ENCODE measurements at places on chromosomes 12 and 14.

DNA sequence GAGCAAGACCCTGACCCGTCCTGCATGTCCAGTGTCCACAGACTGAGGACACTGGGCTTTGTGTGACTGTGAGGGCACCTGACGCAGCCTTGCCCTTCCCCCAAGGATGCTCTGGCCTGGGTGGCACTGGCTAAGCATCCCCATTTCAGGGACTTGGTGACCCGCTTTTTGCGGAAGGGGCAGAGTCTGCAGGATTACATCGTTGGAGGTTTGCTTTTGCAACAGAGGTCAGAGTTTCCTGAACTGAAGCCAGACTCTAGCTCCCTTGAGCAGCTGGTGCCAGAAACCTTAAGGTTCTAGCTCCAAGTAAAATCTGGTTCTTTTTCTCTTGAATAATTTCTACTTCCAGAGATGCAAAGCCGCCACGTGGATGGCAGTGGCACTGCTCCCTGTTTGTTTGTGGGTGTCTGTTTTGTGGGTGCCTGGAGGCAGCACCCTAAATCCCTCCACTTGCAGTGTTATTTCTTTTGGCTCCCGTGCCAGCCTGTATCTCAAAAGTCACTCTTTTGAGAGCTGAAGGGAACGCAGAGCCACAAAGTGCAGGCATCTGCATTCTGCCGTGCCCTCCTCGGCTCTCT is 184.7 kb downstream of the TSPAN9 start:
- DNase-seq, result no peak

GRCh38 chr12:51324953-51325352 is 979 bp upstream of the BIN2 start:
- no peak for DNase-seq

DNA sequence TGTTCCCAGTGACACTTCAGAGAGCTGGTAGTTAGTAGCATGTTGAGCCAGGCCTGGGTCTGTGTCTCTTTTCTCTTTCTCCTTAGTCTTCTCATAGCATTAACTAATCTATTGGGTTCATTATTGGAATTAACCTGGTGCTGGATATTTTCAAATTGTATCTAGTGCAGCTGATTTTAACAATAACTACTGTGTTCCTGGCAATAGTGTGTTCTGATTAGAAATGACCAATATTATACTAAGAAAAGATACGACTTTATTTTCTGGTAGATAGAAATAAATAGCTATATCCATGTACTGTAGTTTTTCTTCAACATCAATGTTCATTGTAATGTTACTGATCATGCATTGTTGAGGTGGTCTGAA is 3.0 kb downstream of the FOS start:
- no peak for DNase-seq

DNA sequence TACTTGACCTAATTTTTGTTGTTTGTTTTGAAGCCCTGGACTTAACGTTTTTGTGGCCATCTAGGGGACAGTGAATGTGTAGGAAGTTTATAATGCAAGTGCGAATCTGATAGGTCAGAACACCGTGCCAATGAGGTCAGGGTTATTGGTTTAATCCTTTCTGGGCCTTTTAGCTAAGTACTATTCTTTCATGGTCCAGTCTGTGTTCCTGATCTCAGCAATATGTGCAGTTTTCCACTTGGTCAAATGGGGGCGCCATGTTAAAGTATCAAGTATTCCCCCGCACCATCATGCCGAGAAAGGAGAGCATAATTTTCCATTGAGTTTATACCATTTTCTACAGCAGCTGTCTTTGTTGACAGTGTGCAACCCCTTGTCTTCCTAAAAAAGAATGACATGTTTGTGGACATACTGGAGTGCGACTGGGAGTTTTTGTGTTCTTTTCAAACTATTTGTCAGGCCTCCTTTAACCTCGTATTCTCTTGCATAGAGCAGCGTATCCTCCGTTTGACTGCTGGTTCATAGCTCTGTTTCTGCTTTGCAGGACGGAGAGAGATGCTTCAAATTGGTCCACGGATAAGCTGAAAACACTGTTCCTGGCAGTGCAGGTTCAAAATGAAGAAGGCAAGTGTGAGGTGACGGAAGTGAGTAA is 1.3 kb downstream of the AHSA1 start:
- peak; percentile 34 for DNase-seq

DNA sequence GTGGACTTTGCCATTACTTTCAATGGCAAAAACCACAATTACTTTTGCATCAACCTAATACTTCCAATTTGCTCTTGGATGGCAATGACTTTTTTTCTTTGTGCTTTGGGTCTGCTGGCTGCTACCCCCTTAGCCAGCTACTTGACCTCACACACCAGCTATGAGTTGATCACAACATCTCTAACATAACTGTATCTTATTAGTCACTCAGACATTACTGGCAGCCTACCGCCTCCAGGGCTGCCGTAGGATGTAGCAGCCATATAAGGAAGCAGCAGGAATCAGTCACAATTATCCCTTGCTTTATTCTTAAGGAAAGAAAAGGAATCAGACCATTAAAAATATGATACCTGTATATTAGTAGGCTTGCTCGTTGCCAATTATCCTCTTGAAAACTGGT is 260.5 kb downstream of the ADAMTS20 start:
- DNase-seq, result no peak

DNA sequence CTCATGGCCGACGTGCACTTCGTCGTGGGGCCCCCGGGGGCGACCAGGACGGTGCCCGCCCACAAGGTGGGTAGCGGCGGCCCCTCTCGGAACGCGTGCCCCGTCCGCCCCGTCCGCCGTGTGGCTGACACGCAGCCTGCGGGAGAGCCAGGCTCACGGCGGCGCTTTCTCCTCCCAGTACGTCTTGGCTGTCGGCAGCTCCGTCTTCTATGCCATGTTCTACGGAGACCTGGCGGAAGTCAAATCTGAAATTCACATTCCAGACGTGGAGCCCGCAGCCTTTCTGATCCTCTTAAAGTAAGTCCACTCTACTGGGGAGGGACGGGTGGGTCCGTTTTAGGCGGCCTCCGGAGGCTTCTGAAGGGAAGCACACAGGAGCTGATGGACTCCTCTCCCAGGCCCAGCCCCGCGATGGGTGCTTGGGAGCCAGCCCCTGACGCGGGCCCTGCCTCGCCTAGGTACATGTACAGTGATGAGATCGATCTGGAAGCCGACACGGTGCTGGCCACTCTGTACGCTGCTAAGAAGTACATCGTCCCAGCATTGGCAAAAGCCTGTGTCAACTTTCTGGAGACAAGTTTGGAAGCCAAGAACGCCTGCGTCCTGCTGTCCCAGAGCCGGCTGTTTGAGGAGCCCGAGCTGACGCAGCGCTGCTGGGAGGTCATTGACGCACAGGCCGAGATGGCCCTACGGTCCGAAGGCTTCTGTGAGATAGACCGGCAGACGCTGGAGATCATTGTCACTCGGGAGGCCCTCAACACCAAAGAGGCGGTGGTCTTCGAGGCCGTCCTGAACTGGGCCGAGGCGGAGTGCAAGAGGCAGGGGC is 1.1 kb downstream of the BTBD6 start:
- DNase-seq, result peak; percentile 60

DNA sequence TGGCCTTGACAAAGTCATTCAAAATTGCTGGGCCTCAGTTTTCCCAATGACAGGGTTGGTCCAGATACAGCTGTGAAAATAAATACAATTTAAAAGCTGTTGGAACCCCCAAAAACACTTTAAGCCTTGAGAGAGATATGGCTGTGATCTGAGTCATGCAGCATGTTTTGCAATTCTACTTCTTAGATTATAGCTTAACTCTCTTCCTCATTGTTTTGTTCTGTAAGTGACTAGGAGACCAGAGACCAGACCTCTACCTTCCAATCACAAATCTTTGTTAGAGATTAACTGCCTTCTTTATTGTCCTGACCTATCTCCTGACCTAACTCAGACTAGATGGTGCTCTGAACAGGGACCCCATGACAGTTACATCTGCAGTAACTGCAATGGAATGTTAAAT is 198.1 kb downstream of the STXBP6 start:
- no peak for DNase-seq

- DNase-seq, result no peak
Observed at GRCh38 chr14:94138251-94138650, 8.8 kb upstream of the IFI27L2 start.

DNA sequence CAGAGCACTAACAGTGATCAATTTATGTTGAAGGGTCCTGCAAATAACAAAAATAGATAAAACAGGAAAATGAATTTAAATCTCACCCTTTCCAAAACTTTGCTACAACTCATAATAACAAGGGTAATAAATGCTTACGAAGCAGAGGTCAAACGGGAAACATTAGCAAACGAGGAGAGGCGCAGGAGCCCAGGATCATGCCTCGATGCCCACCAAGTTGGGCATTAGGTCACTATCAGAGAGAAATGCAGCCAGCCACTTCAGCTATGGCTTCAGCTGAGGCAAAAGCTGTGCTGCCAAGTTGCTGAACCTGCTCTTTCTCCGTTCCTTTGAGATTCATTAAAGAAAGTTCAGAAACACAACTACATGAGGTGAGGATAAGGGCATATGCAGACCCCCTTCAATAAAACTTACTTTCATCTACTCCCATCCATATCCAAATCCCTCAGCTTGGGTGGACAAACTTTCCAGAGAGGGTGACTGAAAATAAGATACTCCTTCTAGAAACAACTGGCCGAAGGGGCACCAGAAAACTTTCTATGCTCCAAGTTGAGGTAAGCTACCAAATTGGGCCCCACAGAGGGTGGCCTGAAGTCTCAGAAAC is 7.9 kb downstream of the NKX2-1 start:
- DNase-seq, result peak; percentile 30

DNA sequence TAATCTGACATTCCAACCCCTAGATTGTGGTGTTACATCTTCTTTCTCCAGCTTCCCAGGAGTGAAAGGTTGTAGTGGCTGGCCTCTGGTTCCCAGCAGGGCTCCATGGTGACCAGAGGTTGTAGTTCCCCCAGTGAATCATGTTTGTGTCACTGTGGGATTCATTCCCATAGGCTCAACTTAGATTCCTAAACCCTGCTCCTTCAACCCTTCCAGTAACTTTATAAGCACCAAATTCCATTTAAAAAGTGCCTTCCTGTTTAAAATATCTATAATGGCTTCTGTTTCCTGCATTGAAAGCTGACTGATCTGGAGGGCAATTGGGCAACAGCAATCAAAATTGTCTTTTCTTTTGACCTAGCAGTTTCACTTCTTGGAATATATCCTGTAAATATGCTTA is 40.5 kb upstream of the TBC1D15 start:
- no peak for DNase-seq

- DNase-seq, result no peak
Observed at GRCh38 chr12:28082096-28082495, 108.2 kb upstream of the CCDC91 start.

DNA sequence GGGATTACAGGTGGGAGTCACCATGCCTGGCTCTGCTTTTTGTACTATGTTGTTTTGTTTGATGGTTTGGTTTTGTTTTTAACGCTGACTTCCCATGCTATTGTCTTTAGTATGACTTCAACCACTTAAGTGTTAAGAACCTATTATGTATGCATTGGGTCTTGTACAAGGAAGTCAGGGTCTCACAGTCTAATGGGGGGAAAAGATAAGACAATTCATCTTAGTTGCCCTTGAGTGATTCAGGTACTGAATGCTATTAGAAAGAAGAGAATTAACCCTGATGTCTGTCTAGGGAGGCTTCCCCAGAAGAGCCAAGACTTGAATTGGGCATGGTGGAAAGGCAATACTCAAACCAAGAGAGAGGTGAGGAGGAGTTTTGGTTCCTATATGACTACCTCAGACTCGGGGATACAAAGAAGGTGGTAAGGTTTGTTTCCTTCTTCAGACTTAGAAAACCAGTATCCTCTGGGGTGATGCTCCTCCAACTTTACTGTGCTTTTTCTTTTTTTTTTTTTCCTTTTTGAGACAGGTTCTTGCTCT is 64.6 kb downstream of the SUSD6 start:
- DNase-seq, result no peak

DNA sequence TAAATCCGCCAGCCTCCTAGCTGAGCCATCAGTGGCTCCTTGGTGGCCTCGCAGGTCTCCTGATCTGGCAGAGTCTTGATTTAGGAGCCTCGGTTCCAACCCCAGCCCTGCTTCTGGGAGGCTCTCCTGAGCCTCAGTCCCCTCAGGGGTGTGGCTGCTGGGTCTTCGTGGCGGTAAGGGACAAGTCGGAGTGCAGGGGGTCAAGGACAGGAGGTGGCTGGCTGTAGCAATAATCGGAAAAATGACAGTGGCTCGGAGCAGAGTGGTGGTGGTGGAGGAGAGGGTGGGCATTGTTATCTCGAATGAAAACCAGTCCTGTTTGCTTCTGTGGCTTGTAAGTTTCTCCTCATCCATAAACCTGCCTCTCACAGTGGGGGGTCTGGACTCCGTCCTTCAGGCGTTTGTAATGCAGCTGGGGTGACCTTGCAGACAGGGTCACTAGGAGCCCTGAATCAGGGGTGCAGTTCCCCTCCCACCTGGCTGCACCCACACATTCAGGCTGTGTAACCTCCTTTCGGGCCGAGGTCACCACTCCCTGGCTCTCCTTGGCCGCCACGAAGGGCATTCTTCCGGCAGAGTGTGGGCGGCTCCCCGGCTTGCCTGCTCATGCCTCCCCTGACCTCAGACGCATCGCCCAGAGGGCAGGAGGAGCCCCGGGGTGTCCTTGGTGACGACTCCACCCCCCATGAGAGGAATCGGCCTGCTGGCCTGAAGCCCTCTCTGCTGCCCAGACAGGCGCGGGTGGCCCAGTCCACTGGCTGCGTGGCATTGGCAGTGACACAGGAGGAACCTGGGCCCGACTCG is 8.1 kb downstream of the BCL7A start:
- DNase-seq, result no peak

DNA sequence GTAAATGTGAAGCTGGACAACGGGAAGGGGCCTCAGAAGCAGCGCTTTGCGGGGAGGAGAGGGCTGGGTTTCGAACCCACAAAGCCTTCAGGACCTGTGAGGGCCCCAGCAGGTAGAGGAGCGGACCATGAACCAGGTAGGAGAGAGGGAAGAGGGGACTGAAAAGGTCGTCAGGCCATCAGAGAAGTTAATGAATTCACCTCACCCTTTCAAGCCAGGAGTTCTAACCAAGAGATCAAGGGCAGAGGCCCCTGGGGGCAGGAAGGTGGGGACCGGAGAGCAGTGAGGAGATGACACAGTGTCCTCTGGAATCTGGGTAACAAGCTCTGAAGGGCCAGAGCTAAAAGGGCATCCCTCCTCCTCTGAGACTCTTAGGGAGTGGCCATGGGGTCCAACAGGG is 19.4 kb downstream of the SERPINA1 start:
- DNase-seq, result no peak

DNA sequence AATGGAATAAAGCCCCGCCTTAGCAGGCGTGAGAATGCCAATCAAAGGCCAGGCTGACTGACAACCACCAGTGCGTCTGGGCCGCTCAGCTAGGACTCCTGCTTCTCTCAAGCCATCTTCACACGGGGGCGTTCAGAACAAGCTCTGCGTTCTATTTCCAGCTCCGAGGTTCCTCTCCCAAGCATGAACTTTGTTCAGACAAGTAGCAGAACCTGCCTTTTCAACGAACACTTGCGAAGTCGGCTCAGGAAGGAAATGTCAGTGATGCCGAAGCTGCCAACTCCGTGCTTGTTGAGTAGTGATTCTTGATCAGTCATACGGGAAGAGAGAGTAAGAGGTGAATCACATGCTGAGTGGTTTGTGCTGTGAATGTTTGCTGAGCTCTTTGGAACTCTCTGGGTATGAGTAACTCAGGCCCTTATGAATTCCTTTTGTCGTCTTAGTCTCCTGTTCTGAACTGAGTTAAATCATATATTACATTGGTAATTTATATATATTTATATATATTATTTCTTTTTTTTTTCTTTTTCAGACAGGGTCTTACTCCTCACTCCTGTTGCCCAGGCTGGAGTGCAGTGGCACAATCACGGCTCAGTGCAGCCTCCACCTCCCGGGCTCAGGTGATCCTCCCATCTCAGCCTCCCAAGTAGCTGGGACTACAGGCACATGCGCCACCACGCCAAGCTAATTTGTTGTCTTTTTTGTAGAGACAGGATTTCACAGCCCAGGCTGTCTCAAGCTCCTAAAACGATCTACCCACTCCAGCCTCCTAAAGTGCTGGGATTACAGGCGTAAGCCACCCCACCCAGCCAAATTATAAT is 29.4 kb upstream of the BCL7A start:
- DNase-seq, result no peak
